ENCODE measurements at places on chromosomes 1 and 21.
A peak's percentile ranks its signal among the peaks of the same experiment; 100 is the strongest.

- no peak for DNase-seq
Measured at GRCh38 chr1:14745789-14746188, 147.3 kb downstream of the KAZN start.

- no peak for DNase-seq
Measured at GRCh38 chr1:55988963-55989452, 590.4 kb downstream of the PLPP3 start.

- no peak for DNase-seq
Measured at GRCh38 chr1:42175314-42176054, 10.9 kb upstream of the GUCA2A start.

DNA sequence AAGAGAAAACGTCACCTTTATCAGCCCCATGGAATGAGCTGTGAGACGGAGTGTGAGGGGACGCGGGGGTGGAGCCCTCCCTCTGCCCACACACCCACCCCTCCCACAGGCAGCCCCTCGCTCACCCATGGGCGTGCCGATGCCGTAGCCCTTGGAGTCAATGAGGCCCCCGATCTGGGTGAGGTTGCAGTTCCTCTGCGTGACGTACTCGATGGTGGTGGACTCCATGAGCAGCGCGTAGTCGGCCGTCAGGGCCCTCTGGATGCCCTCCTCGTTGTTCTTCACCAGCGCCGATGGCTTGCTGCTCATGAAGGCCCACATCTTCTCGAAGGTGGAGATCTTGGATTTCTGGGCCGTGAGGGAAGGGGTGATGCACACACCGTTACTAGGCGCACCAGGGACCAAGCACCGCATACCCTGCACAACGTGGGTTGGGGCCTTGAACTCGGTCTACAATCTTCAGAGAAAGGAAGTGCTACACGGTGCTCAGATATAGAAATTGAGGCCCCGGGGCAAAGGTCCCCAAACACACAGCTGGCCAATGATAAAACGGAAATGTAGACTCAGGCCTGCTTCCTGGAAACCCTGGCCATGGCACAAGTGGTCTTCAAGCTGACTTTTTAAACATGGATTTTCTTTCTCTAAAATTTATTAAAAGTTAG, 228.2 kb downstream of the GRIK3 start:
- DNase-seq = no peak

DNA sequence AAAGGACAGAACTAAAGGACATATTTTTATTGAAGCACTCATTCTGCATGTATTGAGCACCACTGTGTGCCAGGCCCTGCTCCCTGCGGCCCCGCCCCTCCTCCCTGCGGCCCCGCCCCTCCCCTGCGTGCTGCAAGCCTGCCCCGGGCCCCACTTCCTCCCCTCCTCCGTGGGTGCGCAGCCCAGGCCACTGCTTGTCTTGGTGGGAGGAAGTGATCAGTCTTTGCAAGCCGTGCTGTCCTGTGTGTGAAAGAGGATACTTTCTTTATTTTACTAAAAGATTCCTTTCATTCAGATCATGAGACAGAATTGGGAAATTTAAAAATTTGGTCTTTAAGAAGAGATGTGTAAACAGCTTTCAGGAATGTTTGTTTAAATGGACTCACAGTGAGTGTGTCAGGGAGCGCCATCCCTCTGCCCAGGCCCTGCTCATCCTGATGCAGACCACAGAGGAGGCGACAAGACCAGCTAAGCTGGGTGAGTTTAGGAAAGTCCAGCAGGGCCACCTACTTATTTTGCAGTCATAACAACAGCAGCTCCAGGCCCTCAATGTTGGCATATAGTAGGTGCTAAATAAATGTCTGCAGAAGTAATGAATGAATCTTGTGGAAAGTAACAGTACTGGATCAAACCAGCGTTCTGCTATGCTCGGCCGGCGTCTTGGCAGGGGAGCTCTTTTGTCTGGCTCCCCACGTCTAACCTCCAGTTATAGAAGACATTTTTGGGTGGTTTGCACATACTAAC, 88.3 kb upstream of the SELENON start:
- DNase-seq = no peak

GRCh38 chr1:57966751-57967406, 543.0 kb upstream of the DAB1 start:
- DNase-seq = peak; percentile 13

DNA sequence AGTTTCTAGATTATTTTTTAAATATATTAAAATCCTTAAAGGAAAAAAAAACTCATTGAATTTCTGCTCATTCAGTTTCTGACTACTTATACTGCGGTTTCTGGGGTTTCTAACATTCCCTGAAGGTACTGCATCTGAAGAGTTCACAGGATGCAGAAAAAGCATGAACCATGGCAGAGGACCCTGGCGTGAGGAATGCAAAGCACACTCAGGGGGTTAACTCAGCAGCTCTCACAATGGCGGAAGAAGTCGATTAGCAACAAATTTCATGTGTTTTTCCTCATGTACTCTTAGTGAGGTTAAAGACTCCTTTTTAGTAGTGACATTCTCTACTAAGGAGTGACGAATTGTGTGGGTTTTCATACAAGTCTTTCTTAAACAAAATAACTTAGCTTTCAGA, 975.6 kb downstream of the NCAM2 start:
- no peak for DNase-seq

DNA sequence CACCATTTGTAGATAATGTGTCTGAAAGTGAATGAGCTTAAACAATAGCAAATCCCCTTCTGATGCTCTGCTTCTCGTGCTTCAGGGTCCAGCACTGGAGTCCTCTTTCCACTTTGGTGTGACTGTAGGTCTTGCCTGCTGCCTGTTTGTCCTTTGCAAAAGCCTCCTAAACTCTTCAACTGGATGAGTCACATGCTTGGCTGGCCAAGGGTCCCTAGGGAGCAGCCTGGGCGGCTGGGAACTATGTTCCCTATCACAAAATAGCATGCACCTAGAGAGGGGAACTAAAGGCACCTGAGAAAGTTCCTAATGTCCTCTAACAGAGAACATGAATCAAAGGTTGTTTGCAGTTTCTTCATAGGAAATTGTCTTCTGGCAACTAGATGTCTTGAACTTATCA, 607.2 kb upstream of the PLXNA2 start:
- DNase-seq = no peak

DNA sequence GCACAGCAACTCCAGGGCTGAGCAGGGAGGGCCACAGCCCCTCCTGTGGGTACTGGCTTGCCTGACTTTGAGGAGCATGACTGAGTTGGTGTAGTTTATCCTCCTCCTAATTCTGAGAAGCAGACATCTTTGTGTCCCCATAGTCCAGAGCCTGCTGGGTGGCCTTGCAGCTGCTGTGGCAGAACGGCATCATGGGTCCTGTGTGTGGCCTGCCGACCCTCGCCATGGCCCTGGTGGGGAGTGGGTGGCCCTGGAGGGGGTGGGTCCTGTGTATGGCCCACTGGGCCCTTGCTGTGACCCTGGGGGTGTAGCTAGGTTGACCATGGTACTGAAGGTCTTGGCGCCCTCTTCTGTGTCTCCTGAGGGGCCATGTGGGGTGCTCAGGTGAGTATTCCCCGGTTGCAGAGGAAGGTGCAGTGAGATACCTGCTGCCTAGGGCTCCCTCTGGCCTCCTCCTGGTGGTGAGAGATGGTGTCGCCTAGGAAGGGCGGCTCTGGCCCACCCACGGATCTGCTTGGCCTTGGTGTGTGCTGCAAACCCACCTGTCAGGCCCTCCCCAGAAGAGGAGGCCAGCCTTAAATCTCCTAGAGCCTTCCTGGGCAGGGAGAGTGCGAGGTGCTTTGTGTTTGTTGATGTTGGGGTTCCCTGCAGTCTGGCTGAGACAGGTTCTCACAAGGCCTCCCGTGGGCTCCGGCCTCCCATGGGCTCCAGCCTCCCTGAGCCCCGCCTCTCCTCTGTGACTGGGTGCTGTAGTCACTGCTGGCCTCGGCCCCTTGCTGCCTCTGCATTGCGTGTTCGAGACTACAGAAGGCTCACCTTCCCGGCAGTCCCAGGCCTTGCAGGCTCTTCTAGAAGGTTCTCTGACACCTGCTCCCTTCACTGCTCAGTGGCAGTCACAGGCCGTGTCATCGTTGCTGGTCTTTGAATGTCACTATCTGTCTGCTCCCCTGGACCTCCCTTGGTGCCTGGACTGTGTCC, 7.8 kb downstream of the SNAP47 start:
- DNase-seq = no peak

All from HuH-7 (cell line).